ENCODE measurements at places on chromosomes 4 and X.

DNA sequence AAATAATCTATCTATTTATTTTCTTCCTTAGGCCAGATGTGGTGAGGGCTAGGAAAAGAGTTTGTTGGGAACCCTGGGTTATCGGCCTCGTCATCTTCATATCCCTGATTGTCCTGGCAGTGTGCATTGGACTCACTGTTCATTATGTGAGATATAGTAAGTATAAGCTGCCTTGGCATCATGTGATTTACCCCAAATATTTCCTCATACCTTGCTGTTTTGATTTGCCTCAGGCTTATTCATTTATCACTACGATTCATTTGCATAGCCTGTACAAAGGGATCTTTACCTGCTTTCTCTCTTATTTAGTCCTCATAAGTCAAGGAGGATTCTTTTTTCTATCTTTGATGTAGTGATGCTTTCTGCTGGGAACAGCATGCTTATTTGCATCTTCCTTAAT is 14.5 kb downstream of the TMPRSS11E start:
- no peak for DNase-seq

DNA sequence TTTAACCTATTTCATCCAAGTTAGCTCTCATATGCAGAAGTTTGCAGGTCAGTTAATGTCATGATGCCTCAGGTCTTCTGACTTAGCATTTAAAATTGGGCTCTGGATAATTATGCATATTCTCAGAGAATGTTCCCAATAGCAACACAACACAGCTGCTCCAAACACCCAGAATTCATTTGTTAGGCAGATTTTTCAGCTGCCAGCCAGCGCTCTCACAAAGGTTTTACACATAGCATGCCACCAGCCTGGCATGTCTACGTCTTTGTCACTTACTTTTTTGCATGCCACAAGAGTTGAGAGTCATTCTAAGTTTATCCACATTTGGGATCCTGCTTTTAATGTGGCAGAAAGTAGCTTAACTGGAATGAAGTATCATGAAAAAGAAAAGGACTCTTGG is 84.8 kb downstream of the LIMCH1 start:
- DNase-seq: no peak

- no peak for DNase-seq
These were observed 6.9 kb downstream of the APEX2 start for GRCh38 chrX:55006827-55007621.

DNA sequence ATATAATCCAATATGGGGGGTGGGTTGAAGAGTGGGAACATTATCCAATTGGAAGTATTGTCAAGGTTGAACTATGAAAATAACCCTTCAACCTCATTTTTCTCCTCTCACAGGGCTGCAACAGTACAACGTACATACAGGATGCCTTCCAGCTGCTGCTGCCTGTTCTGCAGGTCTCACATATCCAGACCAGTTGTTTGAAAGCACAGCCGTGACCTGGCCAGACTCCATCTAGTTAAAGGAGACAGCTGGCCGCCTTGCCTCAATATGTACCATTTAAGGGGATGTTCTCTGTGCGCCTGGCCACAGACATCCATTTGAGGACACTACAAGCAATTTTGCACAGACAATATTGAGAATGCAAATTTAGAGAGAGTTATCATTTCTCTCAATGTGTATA is 75.7 kb downstream of the FAM114A1 start:
- peak; percentile 83 for DNase-seq

DNA sequence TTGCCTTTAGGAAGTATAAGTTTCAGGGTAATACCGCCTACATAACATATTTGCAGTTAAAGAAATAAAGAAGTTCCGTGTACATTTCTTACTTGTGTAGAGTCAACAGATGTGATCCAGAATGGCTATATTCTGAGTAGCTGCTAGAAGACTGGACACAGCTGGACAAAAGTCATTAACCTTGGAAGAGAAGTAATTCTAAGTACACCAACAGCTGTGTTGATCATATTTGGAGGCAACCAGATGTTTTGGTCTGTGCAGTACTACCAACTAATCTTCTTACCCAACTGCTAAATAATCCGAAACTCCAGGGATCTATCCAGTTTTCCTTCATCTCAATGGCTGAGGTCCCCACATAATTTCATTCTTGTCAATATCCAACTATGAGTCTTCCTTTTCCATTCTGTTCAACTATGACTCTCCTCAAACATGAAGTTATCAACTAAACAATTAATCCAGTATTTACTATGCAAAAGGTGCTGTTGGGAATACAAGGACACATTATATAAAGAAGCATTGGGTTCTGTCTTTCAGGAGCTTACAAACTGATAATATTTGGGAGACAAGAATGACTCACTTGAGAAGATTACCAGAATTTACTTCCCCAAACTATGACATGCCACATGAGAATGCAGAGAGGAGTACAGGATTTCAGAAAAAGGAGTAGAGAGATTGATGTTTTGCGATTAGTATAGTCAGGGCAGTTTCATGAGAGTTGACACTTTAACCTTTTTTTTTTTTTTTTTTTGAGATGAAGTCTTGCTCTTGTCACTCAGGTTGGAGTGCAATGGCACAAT is 78.2 kb downstream of the COL4A6 start:
- DNase-seq: peak; percentile 13

DNA sequence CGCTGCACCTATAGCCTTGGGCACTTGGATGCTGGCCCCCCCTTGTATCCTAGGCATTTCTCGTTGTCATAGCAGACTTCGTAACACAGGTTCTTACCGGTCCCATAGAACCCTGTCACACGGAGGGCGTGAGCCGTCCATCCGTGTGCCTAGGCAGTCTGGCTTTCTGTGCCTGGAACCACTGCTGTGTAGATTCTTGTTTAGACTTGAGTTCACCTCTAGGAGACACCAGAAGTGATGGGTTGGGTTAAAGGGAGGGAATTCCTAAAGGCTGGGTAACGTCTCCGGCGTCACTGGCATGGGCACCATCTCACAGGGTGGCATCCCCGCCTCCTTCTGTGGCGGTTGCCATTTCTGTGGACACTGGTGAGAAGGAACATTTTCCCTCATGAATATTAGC is 13.5 kb upstream of the NKX1-1 start:
- DNase-seq: no peak

GRCh38 chrX:20477836-20478524 is 211.3 kb upstream of the RPS6KA3 start:
- DNase-seq: no peak

- DNase-seq: no peak
These were observed 17.5 kb downstream of the SLC16A2 start for GRCh38 chrX:74438764-74439163.

GRCh38 chr4:67907650-67908049 is 23.8 kb upstream of the TMPRSS11D start:
- DNase-seq: no peak

DNA sequence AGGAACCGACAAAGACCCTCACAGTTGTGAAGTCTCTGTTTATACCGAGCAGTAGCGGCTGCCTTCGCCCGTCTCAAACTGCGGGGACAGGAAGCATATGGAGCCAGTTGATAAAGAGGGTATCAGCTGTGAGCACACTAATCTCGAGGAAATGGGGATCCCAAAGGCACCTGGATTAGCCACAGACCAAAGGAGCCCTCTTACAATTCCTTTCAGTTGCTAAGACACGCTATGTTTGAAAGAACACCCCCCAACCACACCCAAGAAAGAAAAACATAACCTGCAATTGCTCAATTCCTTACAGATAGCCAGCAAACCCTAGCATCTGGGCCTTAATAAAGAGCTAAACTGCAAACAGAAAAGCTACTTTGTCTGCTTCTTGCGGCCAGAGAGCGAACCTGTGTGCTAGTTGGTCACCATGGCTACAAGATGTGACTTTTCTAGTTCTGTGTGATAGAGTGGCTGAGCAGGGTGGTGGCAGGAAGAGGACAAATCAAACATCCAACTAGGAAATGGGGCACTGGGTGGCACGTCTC is 23.3 kb upstream of the CHRNA9 start:
- DNase-seq: no peak

DNA sequence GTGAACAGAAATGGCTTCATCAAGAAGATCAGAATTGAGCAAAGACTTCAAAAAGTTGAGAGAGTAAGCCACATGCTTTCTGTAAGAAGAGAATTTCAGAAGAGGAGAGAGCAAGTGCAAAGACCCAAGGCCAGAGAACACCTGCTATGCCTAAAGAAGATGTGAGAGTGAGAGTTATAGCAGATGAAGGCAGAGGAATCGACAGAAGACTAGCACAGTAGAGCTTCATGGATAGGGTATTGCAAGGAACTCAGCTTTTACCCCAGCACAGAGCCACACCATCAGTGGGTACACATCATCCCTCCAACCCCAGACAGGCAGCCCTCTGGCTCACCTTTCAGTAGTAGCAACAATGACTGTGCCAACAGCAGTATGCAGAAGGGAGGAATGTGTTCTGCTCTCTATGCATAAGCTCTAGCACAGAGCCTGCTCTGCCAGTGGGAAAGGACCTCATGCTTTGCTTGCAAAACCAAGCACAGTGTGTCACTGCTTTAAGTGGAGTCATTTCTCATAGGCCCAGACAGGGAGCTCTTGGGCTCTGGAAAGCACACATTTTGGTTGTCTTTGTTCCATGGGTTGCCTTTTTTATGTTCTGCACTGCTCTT is 318.6 kb downstream of the NAF1 start:
- peak; percentile 11 for DNase-seq

DNA sequence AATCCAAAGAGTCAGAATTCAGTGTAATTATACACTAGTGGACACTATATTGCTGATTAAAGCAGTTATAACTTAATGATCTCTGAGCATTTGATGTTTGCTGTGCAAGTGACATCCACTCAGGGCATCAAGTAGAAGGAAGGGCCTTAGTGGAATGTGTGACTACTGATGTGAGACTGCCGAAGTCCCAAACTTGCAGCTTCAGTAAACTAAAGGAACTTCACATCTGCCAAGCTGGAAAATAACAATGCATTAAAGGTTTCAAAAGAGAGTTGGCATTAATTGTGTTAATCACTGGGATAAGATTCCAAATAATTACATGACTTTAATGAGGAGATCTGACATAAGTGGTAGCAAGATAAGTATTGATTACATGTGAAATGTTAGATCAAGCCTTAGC is 52.5 kb upstream of the SLC25A4 start:
- no peak for DNase-seq

DNA sequence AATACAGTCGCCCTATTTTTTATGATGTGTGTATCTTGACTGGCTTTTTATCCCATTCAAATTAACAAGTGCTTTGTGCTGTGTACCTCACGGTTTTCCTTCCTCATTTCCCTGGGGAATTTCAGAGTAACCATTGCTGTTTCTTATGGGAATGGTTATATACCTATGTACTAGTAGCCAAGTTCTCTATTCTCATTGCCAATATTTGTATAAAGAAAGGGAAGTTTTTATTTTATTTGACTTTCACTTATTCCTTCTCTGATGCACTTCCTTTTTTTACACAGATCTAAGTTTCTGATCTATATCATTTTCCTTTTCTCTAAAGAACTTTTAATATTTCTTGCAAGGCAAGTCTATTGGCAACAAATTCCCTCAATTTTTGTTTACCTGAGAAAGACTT is 181.3 kb downstream of the SOWAHB start:
- no peak for DNase-seq

- DNase-seq: no peak
These were observed 68.2 kb downstream of the MAGEA10 start for GRCh38 chrX:152070144-152070543.

DNA sequence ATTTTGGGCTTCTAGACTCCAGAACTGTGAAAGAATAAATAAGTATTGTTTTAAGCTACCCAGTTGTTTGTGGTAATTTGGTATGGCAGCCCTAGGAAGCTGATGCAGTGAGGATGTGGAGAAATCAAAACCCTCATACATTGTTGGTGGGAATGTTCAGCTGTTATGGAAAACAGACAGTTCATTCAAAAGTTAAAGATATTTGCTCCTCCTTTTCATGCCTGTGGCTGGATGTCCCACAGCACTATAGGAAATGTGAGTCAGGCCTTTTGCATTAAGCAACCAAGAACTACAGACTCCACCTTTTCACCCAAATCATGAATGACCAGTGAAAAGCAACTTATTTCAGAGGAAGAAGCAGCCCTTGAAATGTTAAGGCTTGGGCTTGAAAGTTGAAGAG is 6.7 kb downstream of the BBS12 start:
- DNase-seq: peak; percentile 96

GRCh38 chrX:134676436-134676835 is 18.2 kb upstream of the PLAC1 start:
- DNase-seq: peak; percentile 79

DNA sequence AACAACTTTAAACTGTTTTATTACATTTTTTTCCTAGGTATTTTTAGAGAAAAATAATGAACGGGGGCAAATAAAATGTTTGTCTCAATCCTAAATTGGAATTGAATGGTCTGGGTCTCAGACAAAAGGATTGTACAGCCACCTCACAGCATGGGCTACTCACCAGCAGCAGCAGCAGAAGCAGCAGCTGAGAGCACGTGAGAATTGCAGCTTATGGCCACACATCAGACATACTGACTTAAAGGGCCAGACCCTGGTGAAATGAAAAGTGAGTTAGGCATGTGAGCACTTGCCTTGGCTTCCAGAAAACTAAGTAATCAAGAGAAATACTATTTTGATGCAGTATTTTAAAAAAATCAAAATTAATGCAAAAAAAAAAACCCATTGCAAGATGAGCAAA is 56.6 kb downstream of the AASDH start:
- peak; percentile 66 for DNase-seq

- peak; percentile 8 for DNase-seq
These were observed 213.8 kb upstream of the FGF13 start for GRCh38 chrX:138925330-138925729.

DNA sequence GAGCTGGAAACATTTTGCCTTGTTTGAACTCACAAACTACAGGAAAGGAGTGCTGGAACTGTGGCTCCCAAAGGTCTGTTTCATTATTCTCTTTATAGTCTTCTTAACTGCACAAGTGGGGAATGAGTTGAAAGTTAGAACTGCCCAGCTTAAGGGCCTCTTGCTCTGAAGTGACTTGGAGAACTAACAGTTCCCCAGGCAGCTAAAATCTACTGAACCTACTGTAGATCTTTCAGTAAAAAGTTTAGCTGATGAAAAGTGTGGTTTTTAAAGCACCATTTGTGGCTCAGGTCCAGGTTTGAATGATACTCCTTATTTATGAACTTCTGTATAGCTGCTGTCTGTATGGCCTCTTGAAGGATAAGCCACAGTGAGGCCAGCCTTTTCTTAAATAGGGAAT is 353.8 kb downstream of the MAPK10 start:
- DNase-seq: no peak

DNA sequence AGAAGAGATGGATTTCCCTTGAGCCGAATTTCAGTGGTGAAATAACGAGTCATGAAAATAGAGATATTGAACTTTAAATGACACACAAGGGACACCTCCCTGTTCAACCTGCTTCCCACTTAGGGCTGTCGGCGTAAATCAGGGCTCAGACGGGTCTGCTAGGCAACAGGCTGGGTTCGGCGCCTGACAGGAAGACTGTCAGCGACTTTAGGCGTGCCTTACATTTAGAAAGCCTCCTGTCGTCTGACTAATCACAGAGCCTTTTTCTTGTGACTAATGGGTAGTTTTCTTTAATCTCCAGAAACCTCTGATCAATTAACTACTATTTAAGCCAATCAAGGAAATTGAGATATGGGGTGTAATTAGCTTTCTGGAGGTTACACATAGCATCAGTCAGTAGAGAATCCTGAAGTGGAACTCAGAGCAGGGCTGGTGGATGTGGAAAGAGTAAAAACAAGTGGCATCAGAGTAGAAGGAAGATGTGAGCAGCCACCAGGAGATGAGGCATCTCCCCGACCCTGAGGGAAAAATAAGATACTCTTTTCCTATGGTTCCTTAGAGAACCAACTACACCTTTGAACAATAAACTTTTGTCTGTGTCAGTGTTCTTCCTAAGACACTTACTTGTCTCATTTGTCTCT is 86.2 kb upstream of the HS3ST1 start:
- no peak for DNase-seq
